ENCODE measurements at places on chromosomes 1 and 21. TPM values are rescaled to one million over a fixed set of nuclear protein-coding genes. Genes with fewer than 3 reads are reported as not detected.

CLEC20A gene
- polyA plus RNA-seq = 0.30 TPM

LCE3D gene
- not detected for polyA plus RNA-seq

KCNJ15 gene
- polyA plus RNA-seq = 236 TPM

- no peak for DNase-seq
Observed at GRCh38 chr1:89309828-89310227, 37.2 kb upstream of the GBP5 start.

SHISAL2A gene
- 2.4 TPM for polyA plus RNA-seq
